ENCODE measurements at places on chromosomes 11 and 22.

- DNase-seq = no peak
Measured at GRCh38 chr11:128628325-128628673, 40.9 kb upstream of the ETS1 start.

DNA sequence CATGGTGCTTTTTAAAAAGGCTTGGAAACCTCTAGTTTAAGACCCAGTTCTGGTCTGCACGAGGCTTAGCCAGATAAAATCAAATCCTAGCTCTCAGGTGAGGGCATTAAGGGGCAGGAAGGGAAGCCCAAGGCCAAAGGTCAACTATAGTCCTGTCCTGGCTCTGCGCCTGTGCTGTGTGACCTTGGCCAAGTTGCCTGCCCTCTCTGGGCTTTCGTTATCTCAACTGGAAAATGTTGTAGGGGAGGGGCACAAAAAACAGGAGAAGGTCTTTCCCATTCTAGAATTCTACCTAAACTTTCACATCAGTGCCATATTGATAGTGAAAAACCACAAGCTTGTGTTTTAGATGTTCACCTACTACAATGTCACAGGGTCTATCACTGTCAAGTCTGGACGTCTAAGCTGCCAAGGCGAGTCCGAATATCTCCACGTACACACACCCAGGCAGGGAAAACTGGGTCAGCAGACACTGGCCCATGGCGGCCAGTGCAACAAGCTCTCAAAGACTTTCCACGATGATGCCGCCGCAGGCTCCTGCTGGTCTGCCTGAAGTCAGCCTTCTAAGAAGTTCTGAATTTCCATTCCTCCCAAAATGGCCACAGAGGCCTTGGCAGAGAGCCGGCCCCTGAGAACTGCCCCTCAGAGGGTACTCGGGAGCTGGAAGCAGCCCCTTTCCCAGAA, 18.0 kb downstream of the MN1 start:
- DNase-seq = no peak

DNA sequence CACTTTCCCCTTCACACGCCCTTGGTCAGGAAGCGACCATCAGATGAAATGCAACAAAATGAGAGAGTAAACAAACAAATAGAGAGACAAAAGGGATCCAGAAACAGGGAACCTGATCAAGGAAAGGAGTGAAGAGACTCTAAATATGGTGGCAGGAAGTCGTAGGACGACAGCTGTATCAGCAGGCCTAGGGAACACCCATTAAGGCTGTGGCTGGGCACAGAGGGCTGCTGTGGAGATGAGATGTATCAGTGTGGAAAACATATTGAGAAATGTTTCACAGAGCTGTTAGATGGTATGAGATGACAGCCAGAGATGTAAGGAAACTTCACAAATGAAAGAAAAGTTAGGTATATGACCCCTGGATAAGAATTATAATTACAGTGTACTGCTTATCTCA, 155.8 kb upstream of the MTMR2 start:
- no peak for DNase-seq

- DNase-seq = no peak
Measured at GRCh38 chr11:134019500-134019899, 49.4 kb upstream of the JAM3 start.

- DNase-seq = no peak
Measured at GRCh38 chr11:86011175-86011574, 57.7 kb downstream of the PICALM start.

DNA sequence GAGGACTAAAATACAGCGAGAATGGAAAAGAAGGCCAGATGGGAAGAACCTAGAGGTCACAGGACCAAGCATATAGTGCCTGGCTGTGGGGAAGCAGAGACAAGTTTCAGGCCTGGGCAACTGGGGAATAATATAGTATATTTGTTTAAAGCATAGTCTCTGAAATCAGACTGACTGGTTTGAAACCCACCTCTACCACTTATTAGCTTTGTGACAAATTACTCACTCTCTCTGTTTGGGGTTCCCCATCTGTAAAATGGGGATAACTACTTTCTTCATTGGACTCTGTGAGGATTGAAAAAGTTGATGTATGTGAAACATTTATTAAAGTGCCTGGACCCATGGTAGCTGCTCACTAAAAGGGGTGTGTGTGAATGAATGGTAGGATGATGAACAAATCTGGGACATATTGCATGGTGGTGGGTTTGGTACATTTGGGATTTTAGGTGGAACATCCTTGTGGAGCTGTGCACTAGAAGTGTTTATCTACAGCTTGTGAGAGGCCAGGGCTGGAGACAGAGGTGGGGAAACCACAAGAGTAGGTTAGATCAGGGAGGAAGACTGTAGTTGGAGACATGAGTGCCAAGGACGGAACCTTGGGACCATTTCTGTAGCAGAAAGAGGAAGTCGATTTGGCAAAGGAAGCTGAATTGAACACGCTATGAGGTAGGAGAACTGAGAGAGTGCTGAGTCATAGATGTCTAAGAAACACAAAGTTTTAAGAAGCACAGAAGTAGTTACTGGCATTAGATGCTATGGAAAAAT, 52.6 kb downstream of the SWAP70 start:
- no peak for DNase-seq

DNA sequence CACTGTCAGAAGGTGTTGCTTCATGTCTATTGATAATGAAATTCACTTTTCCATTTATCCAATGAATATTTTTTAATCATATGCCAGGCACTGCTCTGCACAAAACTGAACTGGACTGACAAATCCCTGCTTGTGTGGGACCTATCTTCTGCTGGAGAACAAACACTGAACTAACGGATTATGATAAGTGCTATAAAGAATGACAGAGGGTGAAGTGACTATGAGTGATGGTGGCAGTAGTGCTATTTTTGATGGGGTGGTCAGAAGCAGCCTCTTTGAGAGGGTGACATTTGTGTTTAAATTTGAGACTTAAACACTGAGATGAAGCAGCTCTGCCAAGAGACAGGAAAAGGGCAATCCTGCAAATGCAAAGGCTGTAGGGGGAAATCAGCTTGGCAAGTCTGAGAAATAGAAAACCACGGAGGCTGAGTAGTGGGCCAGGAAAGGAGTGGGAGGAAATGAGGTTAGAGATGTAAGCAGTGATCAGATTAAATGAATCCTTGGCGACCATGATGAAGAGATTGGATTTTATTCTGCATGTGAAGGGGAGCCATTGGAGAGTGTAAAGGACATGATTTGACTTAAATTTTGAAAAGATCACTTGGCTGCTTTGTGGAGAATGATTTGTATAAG, 6.0 kb downstream of the TBCEL start:
- DNase-seq = no peak

DNA sequence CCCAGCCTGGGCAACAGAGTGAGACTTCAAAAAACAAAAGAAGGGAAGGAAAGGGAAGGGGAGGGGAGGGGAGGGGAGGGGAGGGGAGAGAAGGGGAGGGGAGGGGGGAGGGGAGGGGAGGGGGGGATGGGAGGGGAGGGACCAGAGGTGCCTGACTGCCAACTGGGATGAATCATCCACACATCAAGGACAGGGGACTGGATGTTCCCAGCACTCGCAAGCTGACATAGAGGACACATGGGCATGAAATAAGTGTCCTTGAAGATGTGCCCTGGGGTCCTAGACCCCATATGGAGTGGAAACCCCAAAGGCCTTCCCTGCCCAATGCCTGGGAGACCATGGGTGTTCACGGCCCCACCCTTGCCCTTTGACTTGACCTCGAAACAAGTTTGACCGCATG, 19.8 kb downstream of the TST start:
- DNase-seq = no peak

DNA sequence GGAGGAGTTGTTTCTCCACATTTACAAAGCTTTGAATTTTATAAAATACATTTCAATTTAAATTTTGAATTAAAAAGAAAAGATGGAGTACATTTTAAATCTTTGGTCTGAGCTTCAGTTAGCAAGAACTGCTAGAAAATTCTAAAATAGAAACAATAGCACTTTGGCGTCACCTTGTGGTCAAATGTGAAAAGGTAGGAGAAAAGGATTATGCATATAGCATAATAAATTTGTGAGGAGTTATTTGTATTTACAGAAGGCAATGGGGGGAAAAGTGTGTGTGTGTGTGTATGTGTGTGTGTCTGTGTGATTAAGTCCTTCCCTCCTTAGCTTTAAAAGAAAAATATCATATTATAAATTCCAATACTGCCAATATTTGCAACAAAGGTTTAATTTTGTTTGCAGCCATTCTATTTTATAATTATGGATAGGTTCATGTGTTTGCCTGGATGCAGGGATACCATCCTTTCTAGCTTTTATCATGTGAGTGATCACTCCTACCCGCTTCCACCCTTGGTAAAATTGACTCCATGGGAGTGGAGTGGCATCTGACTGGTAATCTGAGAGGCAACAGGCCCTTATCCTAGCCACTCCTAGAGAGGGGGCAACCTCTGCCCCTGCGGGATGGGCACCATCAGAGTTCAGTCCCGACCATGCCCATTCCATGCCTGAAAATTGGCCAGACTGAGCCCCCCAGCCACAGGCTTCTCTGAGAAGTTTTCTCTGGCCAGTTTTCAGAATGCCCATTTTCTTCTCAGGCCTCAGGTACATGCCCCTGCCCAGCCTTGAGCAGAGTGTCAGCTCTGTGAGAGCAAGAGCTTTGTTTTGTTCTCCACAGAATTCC, 13.6 kb upstream of the LGR4 start:
- no peak for DNase-seq

GRCh38 chr11:116445108-116446047, 327.4 kb downstream of the BUD13 start:
- no peak for DNase-seq

DNA sequence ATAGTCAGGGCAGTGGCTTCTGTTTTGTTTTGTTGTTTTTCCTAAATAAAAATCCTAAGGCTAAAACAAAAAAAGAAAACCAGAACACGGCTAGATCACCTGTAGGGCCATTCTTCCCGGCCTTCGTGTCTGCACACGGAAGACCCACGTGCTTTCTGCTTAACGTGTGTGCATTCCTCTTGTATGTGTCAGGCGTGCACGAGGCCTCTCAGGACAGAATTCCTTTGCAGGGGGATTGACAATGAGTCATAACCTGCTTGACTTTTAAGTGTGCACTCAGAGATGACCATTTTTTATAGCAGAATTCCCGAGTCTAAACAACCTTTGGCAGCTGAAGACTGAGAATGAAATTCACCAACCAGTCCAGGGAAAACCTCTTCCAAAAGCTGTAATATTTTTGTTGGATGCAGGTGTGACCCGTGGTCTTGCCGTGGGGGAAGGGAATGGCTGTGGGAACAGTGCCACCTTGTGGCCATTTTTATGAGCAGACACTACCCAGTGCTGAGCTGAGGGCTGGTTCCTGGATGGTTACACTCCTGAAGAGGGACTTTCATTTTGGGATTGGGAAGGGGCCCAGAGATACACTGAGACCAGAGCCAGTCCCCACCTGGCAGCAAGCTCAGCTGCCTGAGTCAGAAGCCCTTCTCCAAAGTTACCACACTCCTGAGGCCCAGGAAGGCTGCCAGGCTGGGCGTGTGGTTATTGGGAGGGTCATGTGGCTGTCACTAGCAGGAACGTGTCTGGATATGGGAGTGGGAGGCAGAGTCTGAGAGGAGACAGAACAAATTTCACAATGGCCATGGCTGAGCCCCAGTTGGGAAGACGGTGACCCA, 35.7 kb upstream of the DKK3 start:
- no peak for DNase-seq

- no peak for DNase-seq
Measured at GRCh38 chr11:7538031-7538430, 24.2 kb downstream of the PPFIBP2 start.

DNA sequence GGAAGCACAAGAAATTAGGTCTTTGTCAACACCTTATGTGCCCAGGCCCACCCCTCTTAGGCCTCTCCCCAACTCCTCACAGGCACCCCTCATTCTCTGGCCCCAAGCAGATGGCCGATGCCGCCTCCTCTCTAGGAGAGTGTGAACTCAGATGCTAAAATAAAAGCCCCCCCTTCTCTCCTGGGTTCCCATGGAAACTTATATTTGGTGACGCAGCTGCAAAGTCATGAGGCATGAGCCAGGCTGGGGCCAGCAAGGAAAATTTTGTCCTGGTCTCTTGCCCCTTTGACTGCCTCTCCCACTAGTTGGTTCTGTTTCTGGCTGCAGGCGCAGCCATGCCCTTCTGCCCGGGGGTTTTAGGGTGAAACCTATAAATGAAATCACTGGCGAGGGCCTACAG, 11.8 kb downstream of the RCOR2 start:
- no peak for DNase-seq

DNA sequence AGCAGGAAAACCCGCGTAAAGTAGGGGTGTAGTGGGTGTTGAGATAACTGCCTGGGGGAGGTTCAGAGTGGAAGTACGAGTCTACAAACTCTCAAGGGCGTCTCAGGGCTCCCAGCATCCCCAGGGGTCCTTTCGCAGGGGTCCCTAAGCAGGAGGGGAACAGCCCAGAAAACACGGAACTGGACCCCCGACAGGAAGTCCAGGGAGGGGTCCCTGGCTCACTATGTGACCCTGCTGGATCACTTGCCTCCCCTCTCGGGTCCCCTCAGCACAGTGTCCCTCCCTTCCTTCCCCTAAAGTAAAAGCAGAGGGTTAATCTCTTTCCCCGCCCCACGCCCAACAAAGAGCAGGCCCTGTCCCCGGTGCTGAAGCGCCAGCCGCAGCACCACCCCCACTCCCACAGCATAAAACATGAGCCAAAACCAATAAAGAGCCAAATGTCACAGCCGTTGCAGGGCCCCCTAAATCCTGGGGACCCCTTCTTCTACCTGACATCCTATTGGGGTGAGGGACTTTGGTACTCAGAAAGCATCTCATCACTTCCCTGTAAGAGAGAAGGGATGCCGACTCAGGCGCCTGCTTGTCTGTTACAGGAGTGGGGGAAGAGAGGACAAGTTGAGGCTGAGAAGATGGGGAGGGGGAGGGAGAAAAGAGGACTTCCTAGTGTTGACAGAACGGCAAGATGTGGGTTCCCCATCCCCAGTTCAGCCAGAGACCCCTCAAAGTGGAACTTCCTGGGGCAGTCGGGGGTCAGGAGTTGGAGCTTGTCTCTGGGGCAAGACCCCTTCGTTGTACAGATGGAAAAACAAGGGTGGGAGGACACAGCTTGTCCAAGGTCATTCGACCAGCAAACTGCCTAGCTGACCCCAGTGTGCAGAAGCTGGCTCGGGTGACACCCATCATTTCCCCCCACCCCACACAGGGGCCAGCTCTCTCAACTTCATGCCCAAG, 1.4 kb upstream of the NEFH start:
- DNase-seq = no peak

- DNase-seq = no peak
Measured at GRCh38 chr22:20561882-20562281, 54.5 kb downstream of the MED15 start.

- no peak for DNase-seq
Measured at GRCh38 chr22:33896154-33896553, 24.1 kb downstream of the LARGE1 start.
